ENCODE measurements at places on chromosomes 12 and 14.

DNA sequence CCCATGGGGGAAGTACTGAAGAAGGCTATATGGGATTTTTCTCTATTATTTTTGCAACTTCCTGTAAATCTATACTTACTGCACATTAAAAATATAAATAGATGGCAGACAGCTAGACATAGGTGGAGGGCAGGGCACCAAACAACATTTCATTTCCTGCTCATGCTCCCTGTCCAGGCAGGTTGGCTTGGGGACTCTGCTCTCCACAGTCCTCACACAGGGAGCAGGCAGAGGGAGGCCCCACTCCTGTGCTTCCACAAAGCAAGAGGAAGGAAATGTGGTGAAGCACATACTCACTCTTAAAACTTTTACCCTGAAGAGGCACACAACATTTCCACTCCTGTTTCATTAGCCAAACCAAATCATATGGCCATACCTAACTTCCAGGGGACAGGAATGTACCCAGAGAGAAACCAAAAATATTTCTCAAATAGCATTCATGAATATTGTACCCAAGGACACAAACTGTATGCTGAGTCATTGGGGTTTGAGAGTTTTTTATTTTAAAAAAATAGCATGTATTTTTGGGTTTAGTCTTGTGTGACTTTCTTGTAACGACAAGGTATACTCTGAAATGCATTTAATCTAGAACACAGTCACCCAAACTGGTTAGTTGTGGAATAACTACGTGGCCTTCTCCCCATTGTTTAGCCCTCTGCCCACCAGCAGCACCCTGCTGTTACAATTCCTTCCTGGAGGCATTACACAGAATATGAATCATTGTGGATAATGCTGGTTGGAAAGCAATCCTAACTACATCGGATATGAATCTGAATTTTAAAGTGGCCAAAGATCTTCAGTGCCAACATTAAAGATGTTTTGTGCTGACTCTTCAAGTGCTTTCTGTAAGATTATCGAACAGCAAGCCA lies 40.9 kb downstream of the RTN1 start:
- DNase-seq = no peak

- no peak for DNase-seq
Observed at GRCh38 chr12:43711348-43711747, 47.2 kb downstream of the PUS7L start.

DNA sequence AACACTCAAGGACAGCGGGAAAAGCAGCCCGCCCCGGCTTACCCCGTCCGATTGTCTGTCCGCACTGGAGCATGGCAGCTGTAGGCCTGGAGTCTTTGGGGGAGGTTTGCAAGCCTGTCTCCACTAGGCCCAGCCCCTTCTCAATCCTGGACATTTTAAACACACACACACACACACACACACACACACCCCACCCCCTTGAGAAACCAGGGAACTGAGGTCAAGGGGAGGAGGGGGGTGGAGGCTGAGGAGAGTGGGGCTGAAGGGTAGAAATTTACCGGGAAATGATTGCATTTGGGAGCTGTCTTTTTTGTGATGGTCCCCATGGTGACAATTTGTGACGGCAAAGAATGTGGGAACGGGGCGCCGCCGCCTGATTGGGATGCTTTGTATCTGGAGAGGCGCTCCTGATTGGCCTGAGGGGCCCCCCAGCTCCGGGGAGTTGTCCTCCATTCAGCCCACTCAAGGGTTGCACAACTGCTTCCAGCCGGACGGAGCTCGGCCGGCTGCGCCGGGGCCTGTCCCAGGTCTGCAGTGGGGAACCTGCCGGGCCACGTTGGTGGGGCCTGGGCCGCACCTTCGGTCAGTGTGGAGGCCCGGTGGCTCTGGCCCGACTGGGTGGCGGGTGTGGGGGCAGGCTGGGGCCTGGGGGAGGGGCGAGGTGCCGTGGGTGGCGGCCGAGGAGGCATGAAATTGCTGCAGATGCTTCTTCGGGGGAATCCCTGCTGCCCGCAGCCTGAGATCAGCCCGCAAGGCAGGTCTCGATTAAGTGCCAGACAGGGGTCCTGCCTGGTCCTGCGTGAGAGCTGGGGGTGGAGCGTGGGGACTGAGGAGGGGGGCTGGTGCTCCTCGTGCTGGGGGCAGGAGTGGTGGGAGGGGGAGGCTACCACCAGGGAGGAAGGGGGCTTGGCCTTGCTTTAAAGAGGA lies at the start of gene FAM181A:
Gene FAM181A (plus strand): TSS at position 472 of the 927 bp plus-strand sequence. CDS start 942 bp downstream, outside the sequence.
- no peak for DNase-seq

DNA sequence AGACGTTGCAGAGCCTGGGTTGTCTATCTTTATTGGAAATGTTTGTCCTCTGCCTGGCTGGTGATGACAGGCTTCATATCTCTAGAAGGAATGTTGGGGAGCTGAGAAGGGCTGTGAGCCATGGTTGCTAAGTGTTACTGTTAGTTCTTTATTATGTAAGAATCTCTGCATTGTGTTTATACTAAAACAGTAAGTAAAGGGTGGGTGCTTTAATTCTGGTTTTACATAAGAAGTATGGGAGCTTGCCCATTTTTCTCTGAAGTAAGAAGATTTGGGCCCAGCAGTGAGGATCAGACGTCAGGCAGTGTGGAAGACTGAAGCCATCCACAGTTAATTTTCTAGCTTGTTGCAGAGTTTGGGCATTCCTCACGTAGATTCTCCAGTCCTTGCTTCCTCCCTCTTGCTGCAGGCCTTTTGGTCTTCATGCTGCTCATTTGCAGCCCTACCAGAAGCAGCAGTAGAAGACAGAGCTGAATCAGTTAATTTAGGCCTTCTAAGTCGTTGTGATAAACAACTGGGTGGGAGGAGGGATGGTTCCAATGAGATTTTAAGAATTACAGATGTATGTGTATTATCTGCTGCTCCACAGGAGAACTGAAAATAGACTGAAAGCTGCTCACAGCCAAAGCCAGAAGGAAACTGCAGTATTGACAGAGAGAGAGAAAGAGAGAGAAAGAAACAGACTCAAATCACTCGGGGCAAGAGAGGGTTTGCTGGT lies 21.4 kb downstream of the WNT5B start:
- DNase-seq = no peak

- DNase-seq = no peak
Observed at GRCh38 chr14:30641207-30641606, 19.1 kb downstream of the SCFD1 start.

DNA sequence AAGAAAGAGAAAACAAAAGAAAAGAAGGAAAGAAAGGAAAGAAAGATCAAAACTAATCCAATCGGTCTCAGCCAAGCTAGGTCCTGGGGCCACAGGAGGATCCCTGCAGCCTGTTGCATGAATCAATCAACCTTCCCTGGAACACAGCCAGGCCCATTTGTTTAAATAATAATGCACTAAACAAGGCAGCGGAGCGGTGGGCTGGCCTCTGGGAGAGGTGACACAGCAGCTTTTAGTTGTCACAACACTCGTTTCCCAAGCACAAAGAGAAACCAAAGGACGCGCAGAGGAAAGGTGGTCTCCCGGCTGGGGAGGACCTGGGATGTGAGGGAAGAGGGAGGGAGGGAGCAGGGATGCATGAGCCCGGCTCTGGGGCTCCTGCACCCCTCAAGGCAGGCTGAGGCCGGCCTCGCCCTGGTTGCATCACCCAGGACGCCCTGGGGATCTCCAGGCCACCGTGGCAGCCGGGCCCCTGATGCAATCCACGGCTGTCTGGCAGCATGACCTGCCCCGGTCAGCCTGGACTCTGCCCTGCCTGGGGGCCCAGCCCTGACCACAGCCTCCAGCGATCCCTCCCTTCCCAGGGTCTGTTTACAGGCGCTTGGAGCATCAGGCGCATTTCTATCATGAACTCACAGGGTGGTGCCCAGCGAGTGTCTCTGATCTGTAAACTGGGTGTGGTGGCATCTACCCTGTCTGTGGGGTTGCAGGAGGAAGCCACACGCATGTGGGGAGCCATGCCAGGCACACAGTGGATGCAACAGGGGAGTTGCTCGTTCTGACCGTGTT lies 32.5 kb downstream of the MMP17 start:
- no peak for DNase-seq

- DNase-seq = no peak
Observed at GRCh38 chr12:29741342-29742241, 42.1 kb downstream of the TMTC1 start.

- no peak for DNase-seq
Observed at GRCh38 chr12:56941299-56942017, 7.2 kb upstream of the SDR9C7 start.

GRCh38 chr12:131682510-131682895 lies 28.4 kb upstream of the SFSWAP start:
- no peak for DNase-seq

DNA sequence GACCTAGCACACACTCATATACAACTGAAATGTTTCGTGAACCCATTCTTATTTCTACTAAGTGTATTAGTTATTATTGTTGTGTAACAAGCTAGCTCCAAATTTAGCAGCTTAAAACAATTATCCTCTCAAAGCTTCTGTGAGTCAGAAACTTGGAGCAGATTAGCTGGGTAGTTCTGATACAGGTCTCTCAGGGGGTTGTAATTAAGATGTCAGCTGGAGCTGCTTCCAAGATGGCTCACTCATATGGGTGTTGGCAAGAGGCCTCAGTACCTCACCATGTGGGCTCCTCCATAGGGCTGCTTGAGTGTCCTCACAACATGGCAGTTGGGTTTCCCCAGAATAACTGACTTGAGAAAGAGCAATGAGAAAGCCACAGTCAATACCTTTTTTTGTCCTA lies 9.8 kb downstream of the GPR135 start:
- no peak for DNase-seq

GRCh38 chr12:84760091-84760865 lies 152.3 kb downstream of the SLC6A15 start:
- no peak for DNase-seq

DNA sequence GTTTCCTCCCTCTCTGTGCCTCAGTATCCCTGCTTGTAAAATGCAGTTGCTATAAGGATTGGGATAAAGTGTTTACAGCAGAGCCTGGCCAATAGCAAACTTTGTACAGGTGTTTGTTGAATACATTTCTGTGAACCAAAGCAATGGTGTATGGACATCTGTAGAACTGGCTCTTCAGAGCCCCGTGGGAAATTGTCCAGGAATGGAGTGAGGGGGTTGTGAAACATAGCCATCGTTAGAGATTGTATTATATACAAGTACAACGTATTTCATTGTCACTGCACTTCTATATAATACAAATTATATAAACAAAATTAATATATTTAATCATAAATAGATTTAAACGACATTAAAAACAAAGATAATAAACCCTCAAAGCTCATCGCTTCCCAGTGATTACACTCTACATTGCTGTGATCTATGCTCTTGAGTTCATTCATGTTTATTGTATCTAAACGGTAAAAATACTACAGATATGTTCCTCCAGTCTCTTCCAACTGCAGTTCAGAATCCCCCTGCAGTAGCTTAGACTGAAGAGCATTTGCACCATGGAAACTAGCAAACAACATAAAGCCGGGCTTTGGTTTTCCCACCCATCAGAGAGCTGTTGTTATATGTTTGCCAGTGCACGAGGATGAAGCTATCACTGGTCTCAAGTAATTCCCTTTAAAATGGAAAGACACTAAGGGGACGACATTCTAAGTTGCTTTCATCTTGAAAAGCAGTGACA lies 216.7 kb downstream of the TMEM132C start:
- DNase-seq = no peak

DNA sequence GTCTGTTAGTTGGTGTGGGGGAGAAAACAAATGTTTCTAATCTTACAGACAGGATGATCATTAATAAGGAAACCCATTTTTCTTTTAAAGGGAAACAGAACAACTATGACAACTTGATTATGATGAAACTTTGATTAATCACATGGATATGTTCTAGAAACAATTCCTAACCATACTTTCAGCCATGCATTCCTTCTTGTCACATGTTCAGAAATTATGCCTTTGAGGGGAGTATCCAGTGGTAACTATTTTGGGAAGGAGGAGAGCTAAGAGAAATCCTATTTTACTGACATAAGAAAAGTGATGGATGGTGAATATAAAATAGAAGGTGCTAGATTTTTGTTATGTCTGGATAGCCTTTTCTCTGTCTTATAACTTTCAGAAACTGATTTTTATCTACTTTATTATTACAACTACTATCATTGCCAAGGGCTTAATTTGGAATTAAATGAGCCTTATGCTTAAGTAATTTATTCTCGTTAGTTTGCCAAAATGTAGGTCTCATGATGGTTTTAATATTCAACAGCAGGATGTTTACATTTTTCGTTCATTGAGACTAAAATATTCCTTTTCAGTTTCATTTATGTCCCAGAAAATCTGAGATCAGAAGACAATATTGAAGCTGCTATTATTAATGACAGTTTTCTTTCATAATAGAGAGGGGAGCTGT lies 200.1 kb downstream of the TMTC2 start:
- no peak for DNase-seq

GRCh38 chr12:65004270-65004669 lies 116.8 kb downstream of the WIF1 start:
- no peak for DNase-seq

DNA sequence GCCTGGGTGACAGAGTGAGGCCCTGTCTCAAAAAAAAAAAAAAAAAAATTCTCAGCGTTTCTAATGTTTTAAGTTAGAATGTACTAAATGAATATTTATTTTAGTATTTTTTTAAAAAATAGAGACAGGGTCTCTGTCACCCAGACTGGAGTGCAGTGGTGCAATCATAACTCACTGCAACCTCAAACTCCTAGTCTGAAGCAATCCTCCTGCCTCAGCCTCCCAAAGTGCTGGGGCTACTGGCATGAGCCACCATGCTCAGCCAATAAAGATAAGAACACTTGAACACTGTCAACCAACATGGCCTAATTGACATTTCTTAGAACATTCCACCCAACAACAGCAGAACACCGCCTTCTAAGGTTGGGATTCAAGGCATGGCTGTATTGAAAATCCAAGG lies 5.1 kb upstream of the DYNC1H1 start:
- DNase-seq = no peak

DNA sequence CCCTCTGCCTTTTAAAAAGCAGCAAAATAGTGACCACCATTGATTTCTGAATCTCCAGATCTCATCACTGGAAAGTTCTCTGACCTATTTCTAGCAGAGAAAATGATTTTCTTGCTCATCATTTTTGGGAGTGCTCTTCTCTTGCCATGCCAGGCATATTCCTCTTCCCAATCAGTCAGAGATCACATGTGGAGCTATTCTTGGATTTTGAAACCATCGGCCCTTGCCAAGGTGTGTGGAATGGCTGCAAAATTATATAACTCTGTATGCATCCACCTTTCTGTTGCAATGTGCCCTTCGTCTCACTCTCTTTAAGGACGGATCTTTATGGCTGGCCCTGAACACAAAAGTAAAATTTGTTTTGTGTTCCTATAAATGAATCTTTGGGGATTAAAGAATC lies 25.5 kb upstream of the LDHB start:
- DNase-seq = no peak

DNA sequence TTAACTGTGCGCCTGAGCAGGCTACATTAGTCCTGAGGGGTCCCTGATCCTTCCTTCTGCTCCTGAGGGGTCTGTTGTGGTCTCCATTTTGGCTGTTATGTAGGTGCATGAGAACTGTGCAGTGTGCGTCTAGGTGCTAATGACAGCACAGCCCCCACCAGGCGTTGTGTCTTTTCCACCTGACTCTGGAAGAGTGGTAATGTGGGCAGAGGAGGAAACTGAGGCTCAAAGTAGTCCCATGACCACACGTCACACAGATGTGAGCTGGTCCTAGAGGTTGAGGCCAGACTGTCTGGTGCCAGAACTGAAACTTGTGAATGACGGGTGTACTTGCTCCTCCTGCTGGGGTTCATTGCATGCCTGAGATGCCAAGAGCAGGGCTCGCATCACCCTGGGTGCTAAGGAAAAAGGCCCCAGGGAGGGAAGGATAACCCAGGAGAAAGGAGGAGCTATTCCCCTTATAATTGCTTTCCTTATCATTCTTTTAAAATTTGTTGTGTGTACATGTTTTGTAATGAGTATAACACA lies 111.8 kb downstream of the SLC25A47 start:
- DNase-seq = no peak
